ENCODE measurements at places on chromosomes 5 and 9. TPM values are rescaled to one million over a fixed set of nuclear protein-coding genes. Genes with fewer than 3 reads are reported as not detected.

The HMMR gene
- total RNA-seq = not detected

The BAAT gene
- total RNA-seq = 2.6 TPM

The UHRF2 gene
- total RNA-seq = 69.8 TPM

The MYMK gene
- not detected for total RNA-seq

The CDKN2B gene
- 6.0 TPM for total RNA-seq

The ZNF366 gene
- under 0.01 TPM for total RNA-seq

The NUTM2F gene
- total RNA-seq = not detected

The RANBP17 gene
- total RNA-seq = 9.1 TPM

The LHFPL2 gene
- 15.5 TPM for total RNA-seq

The GABRB2 gene
- not detected for total RNA-seq
